ENCODE measurements at places on chromosomes 13 and 19. TPM values are rescaled to one million over a fixed set of nuclear protein-coding genes. Genes with fewer than 3 reads are reported as not detected.

GRCh38 chr13:59442461-59442860 lies 721.3 kb downstream of the DIAPH3 start:
- no peak for DNase-seq

- no peak for DNase-seq
These were observed 36.1 kb downstream of the TNFSF13B start for GRCh38 chr13:108305655-108306054.

DNA sequence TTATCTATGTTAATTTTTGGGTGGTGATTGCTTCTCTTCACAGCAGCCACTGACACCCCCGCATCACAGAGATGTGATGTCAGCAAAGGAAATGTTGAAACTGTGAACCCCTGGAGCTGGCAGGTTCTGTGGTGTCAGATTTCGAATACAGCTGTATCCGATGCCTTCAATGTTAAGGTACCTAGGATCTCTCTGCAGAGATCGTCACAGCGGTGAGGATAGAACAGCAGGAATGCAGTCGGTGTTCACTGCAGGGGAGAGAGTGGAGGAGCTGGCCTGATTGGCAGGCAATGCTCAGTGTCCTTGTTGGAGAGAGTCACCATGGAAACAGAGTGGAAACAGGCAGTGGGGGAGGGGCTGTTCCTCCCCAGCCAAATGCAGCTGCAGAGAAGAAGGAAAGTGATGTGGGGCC lies 79.5 kb upstream of the ZNF835 start:
- DNase-seq = no peak

Gene ADM5
- 2.1 TPM for polyA plus RNA-seq

All from left renal pelvis (tissue), 4 donors.